ENCODE measurements at places on chromosomes 5 and 9. TPM values are rescaled to one million over a fixed set of nuclear protein-coding genes. Genes with fewer than 3 reads are reported as not detected.

Gene FAM169A
- total RNA-seq: 0.22 TPM

Gene NR5A1
- total RNA-seq: not detected

Gene PKD2L2
- not detected for total RNA-seq

Gene WDR31
- total RNA-seq: 0.97 TPM

Gene CDO1
- total RNA-seq: 0.89 TPM

Gene SNCAIP
- total RNA-seq: 4.0 TPM

Gene HTR4
- not detected for total RNA-seq

Gene SAXO1
- not detected for total RNA-seq

Gene LCN15
- not detected for total RNA-seq

Gene TMEM252
- total RNA-seq: not detected

Gene SLC36A1
- 13.4 TPM for total RNA-seq

Gene IFNA21
- not detected for total RNA-seq

Gene SPINK4
- total RNA-seq: not detected

Gene GALNT12
- total RNA-seq: 7.8 TPM

Gene TGFBI
- total RNA-seq: 7,109 TPM

Gene SLC6A3
- total RNA-seq: not detected

Gene SPZ1
- not detected for total RNA-seq

Gene ANKRD18A
- total RNA-seq: not detected

Gene PRR16
- 33.0 TPM for total RNA-seq

Gene DMRT3
- total RNA-seq: not detected

Gene OR2K2
- total RNA-seq: not detected

Gene TOR1A
- total RNA-seq: 73.6 TPM

Gene PLPPR1
- total RNA-seq: not detected

Gene HAND1
- total RNA-seq: not detected

Gene SLC34A3
- not detected for total RNA-seq

Gene TAF11L10
- total RNA-seq: not detected

Gene ADRB2
- total RNA-seq: not detected

Gene SPACA9
- 6.2 TPM for total RNA-seq

Gene PCDHGA2
- 6.3 TPM for total RNA-seq

Gene MOB3B
- not detected for total RNA-seq

Gene SH3GL2
- total RNA-seq: not detected

Gene PCDHB14
- total RNA-seq: 4.3 TPM

Gene CDKN2B
- total RNA-seq: 10.6 TPM

Gene PRLR
- 14.2 TPM for total RNA-seq

Gene SLC1A3
- total RNA-seq: 2.5 TPM

Gene PPP1R26
- 13.4 TPM for total RNA-seq

Gene NMUR2
- total RNA-seq: not detected

Gene SOX30
- total RNA-seq: not detected

Gene RNF224
- not detected for total RNA-seq

Gene HSPB3
- 12.3 TPM for total RNA-seq

Gene EFNA5
- total RNA-seq: not detected

Gene P4HA2
- 337 TPM for total RNA-seq

Gene CBY3
- not detected for total RNA-seq

Gene LMX1B
- total RNA-seq: not detected

Gene ATG12
- total RNA-seq: 70.2 TPM

Gene GABRA6
- not detected for total RNA-seq

Gene FOXD4
- total RNA-seq: not detected

Gene MAP1B
- 149 TPM for total RNA-seq

Gene PCDHGA10
- 11.1 TPM for total RNA-seq

Gene NADK2
- 41.2 TPM for total RNA-seq

Gene PIP5KL1
- total RNA-seq: 5.5 TPM

Gene SLC44A1
- 52.6 TPM for total RNA-seq

Gene SLC6A18
- not detected for total RNA-seq

Gene BNC2
- 18.5 TPM for total RNA-seq

Gene GARIN3
- total RNA-seq: not detected

Gene DPP7
- total RNA-seq: 142 TPM

Gene GRIN3A
- total RNA-seq: not detected

Gene MARCHF6
- 44.9 TPM for total RNA-seq

Gene RNF145
- 38.7 TPM for total RNA-seq

Gene PAEP
- total RNA-seq: not detected

All from GM23248 (cell line).